ENCODE measurements at places on chromosomes 3 and 15.

GRCh38 chr15:65660927-65661326 is 39.2 kb downstream of the SLC24A1 start:
- DNase-seq, result no peak

DNA sequence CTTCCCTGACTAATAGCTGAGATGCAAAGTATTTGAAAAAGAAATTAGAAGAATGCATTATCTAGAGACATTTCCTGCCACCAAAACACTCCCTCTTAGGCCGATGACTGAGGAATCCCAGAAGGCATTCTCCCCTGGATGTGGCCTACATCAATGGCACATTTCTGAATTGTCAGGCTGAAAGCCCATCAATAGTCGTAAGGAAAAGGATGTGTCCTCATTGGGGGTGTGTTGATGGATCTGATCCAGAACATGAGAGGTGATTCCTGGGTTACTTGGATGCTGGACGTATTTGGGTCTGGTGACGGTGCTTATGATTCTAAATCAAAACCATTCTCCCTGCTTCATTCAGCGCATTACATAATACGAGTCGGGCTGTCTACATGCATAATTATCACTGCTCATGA is 216.9 kb upstream of the CDIN1 start:
- no peak for DNase-seq

GRCh38 chr3:159964166-159964973 is 24.3 kb upstream of the IL12A start:
- peak; percentile 81 for DNase-seq

DNA sequence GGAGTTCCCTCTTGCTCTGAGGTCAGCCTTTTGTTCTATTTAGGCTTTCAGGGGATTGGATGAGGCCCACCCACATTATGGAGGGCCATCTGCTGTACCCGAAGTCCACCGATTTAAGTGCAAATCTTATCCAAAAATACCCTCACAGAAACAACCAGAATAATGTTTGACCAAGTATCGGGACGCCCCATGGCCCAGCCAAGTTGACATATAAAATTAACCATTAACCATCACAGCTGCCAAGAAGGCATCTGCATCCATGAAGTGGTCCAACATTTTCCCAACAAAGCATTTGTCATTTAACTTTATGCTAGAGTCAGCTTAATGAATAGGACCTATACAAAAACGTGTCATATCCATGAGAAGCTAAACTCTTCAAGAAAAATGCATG is 46.2 kb upstream of the TBC1D23 start:
- DNase-seq, result no peak

DNA sequence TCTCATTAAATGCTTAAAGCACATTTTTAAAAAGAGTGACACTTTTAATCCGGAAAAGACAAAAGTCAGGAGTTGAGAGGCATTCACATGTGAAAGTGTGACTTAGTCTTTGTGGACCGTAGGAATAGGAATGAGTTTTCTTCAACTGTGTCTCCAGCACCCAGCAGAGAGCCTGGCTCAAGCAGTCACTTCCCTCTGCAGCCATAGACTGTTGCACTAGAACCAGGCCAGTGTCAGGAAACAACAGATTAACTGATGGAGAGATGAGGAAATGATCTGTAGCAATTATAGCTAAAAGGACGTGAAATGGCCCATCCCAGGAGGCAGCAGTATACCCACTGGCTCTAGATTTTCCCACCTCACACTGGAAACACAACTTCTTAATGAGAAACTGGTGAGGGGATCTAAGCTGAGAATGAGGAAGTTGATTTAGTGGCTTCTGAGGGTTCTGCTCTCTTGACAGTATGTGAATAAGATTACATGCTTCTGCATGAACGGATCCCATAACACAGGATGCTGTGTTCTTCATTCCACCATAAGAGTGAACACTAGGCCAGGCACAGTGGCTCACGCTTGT is 19.8 kb downstream of the CFAP92 start:
- no peak for DNase-seq

- DNase-seq, result no peak
Observed at GRCh38 chr3:31242026-31242960, 290.4 kb upstream of the STT3B start.

- DNase-seq, result no peak
Observed at GRCh38 chr15:64717735-64718495, 57.5 kb downstream of the RBPMS2 start.

DNA sequence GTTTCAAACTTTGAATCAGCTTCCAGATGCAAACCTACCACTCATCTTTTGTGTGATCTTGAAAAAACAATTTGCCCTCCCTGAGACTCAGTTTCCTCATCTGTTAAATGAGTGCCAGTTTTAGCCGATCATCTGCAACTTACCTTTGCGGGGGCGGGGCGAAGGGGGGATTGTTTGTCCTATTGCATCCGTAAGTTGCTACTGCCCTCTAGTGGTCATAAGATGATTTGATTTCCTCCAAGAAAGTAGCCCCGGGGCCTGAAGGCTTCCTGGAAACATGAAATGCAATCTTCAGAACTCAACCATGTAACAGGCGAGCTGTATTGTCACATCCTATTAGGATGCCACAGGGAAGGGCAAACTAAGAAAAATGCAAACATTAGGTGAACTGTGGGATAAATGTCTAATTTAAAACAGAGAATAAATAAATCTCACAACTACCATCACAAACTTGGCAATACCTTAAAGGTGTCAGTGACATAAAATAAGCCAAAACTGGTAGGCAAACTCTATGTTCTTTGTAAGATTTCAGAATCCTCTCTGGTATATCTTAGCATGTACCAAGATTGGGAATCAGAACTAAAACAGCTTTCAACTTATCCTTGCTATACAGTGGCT is 63.5 kb upstream of the CLDN18 start:
- DNase-seq, result peak; percentile 61

DNA sequence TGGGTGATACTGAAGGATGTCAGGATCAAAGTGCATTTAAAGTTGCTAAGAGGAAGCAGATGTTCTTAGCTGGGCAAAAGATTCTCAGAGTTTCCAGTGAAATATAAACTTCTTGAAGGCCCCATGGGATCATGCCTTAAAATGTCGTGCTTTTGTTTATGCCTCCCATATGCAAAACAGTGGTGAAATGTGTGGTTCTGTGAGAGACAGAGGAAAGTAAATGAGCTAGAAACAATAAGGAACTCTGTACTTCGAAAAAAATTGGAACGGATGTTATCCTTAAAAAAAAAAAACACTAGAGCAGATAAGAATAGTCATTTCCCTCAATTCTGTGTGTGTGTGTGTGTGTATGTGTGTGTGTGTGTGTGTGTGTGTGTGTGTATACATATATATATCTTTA is 497.0 kb upstream of the TBL1XR1 start:
- no peak for DNase-seq

- peak; percentile 28 for DNase-seq
Observed at GRCh38 chr3:193665370-193665989, 72.5 kb downstream of the OPA1 start.

- peak; percentile 45 for DNase-seq
Observed at GRCh38 chr15:26891448-26892181, 24.8 kb downstream of the GABRA5 start.

GRCh38 chr15:98844261-98844660 is 163.3 kb downstream of the PGPEP1L start:
- DNase-seq, result no peak

- no peak for DNase-seq
Observed at GRCh38 chr15:51849860-51850259, 20.4 kb downstream of the TMOD3 start.

GRCh38 chr3:4889896-4890295 is 89.3 kb upstream of the BHLHE40 start:
- DNase-seq, result no peak

GRCh38 chr3:45199837-45200648 is 26.0 kb downstream of the TMEM158 start:
- peak; percentile 88 for DNase-seq

GRCh38 chr15:39242345-39242744 is 338.5 kb upstream of the THBS1 start:
- DNase-seq, result no peak

DNA sequence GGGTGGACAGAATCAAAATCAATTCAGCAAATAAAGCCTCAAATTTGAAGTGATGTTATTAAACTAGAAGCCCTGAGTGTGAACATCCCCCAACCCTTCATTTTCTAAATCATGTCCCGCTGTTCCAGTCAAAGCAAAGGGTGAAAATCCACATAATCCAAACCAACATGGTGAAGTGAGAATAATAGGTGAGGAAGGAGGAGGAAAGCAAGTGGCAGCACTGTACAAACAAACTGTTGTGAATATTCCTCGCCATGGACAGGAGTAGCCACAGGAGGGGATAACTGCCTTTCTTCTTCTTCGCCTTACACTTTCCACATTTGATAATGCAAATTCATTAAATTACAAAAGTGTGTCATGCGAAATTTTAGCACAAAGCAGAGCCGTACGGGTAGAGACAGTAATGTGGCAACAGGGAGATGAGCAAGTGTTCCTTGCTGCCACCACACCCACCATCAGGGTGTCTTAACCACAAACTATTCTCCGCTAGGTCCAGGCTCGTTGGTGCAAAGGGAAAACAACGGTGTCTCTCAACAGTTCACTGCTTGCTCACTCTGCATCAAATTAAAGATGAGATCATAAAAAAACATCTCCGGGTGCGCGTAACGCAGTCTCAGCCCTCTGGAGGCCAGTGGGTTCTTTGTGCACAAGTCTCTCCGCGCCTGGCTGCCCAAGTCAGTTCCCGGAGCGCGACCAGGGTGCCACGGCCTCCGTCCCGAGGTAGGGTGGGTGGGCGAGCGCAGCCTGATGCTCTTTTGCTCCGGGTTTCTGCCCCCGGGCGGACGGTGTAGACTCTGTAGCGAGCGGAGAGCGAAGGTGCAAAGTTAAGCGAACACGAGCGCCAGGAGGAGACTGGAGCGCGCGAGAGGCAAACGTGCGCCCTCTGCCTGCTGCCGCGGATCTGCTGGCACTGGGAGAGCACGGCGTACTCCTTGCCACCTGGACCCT is 6.7 kb downstream of the EPHA3 start:
- peak; percentile 56 for DNase-seq

DNA sequence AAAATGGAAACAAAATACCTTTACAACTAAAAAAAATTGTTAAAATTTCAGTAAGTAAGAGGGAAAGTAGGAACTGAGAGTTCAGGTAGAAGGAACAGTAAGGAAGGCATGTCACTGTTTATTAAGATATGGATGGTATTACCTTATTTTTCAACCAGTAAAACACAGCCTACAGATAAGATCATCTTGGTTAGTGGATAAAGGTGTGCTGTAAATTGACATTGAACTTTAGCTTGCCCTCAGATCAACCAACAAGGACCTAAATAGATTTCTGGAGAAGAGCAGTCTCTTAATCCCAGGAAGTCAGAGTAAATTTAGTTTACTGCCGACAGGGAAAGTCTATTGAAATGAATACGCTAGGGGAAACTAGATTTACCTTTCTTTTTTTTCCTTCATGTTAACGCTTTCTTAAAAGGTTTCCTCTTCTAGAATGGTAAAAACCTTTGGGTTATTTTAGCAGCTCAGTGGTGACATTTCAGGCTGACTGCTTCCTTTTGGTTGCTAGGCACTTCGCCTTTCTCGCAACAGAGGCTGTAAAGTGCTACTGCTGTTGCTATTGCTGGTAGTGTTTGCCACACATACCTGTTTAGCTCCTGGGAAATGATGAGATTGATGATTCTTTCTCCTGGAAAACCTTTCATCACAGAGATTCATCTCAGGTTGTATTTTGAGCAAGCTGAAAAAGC is 12.9 kb downstream of the DZIP3 start:
- DNase-seq, result no peak

GRCh38 chr3:134003066-134003465 is 26.7 kb downstream of the SLCO2A1 start:
- no peak for DNase-seq

DNA sequence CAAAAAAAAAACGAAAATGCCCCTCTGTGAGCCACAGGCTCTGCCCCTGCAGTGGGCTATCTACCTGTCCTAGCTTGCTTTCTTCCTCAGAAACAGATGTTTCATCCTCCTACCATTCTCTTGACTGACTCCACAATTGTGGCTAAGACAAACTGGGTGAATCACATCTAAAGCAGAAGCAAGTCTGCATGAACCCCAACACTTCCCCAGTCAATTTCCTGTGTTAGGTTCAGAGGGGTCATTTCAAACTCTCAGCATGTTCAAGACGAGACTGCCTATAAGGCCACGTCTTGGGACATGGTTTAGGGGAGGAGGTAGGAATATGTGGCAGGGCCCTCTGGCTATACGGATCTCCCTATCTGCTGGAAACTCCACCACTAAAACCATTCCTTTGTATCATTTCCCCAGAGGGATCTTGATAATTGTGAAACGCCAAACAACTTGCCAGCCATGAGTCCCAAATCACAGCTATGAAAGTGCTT is 28.6 kb upstream of the ANKDD1A start:
- no peak for DNase-seq

Data from ACHN (cell line).